ENCODE measurements at places on chromosomes 11 and 22.

DNA sequence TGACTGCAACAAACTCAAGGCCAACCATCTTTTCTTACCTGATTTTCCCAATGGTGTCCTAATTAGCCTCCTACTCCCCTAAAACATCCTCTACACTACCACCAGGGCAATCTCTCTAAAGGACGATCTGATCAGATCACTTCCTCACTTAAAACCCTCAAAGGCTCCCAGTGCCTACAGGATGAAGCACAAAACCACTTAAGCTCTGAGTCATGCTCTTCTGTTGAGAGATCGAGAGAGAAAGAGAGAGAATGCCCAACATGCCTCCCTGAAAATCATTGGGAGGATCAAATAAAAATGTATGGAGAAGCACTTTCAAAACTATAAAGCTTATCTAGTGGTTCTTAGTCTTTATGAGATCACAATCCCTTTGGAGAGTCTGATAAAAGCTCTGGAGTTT is 171.1 kb downstream of the CADM1 start:
- no peak for DNase-seq

DNA sequence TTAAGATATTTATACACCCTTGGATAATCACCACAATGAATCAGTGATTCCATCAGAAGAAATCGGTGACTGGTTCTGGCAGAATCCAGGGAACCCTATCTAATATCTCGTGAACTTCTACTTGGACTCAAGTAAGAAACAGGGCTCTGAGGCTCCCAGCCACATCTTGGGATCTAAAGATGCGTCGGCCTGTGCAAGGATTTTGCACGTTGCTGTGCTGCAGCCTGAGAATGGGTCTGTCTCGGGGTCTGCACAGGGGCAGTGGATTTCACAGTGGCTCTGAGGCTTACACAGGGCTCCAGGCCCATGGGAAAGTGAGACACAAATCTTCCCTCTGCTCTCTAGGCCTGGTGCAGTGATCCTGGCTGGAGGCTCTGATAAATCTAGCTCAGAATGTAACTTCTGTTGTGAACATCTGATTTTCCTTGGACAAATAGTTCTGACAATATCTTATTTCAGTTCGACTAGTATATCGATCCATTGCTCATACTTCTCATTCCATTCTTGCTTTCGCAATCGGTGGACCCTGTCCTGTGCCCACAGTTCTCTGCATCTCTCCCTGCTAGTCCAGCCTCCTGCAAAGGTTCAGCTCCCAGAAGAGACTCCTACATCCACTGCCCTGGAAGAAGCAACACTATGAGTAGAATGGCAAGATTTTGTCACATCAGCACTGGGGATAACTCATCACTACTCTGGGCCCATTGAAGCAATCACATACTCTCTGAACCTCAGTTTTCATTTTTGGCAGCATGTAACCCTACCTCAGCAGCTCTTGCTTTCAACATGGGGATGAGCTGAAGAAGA is 105.5 kb upstream of the TOP3B start:
- no peak for DNase-seq

- no peak for DNase-seq
Observed at GRCh38 chr11:44529895-44530412, 35.5 kb upstream of the CD82 start.

DNA sequence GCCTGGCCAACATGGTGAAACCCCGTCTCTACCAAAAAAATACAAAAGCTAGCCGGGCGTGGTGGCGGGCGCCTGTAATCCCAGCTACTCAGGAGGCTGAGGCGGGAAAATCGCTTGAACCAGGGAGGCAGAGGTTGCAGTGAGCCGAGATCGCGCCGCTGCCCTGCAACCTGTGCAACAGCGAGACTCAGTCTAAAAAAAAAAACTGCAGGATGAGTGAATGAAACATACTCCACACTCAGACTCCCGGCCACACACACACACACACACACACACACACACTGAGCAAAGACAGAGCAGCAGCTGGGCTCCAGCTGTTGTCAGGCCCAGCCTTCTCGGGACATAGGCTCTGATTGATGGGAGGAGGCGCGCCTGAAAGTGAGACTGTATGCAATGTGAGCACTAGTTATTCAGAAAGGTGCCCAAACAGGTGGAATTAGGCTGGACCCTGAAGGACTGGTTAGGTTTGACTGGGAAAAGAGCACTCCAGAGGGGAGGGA is 1.5 kb upstream of the PLEKHA7 start:
- DNase-seq = no peak

GRCh38 chr11:12784445-12784844 is 110.2 kb downstream of the TEAD1 start:
- DNase-seq = no peak

DNA sequence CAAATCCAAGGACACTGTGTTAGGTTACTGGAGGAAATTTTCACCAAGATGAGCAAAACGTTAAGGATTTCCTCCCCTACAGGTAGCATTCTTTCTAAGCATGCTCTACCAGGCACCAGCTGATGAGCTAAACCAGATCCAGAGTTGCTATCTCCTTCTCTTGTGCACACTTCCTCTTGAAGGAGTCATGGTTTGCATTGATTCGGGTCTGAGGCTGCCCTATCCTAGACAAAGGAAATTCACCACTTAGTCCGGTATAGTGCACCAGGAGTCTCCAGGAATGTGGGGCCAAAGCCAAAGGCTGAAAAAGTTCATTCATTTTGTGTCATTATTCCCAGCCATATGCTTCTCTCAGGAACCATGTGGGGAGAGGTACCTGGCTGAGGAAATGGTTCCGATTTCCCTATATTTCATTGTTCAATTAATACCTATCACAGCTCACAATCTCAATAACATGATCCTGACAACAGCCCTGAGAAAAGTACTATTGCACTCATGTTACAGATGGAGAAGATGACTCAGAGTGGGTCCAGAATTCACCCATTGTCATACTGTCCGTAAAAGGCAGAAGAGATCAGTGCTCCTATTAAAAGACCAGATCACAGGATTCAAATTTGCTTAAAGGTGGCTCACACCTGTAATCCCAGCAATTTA is 39.1 kb downstream of the SLC35F2 start:
- DNase-seq = no peak

- no peak for DNase-seq
Observed at GRCh38 chr11:44590769-44591168, 25.3 kb downstream of the CD82 start.

- DNase-seq = no peak
Observed at GRCh38 chr11:61713906-61714305, 33.7 kb downstream of the DAGLA start.

DNA sequence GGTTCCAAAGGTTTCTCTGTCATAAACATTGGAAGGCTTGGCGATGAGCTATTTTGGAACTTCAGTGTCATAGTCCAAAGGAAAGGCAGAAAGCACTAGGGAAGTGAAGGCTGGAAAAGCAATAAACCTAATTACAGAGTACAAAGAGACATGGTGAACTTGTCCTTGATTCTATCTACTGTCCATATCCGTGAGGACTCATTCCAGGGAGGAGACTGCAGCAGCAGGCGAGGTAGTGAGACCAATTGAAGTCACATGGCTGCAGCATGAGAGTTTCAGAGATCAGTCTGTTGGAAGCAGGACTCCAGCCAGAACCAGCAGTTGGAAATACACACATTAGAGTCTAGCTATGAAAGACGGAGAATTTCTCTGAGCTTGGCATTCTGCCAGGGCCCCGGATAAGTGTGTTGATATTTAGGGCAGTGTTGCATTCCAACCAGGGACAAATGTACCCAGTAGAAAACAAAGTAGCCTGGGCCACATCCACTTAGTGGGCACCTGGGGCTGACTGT is 54.1 kb upstream of the ARHGAP42 start:
- DNase-seq = no peak

DNA sequence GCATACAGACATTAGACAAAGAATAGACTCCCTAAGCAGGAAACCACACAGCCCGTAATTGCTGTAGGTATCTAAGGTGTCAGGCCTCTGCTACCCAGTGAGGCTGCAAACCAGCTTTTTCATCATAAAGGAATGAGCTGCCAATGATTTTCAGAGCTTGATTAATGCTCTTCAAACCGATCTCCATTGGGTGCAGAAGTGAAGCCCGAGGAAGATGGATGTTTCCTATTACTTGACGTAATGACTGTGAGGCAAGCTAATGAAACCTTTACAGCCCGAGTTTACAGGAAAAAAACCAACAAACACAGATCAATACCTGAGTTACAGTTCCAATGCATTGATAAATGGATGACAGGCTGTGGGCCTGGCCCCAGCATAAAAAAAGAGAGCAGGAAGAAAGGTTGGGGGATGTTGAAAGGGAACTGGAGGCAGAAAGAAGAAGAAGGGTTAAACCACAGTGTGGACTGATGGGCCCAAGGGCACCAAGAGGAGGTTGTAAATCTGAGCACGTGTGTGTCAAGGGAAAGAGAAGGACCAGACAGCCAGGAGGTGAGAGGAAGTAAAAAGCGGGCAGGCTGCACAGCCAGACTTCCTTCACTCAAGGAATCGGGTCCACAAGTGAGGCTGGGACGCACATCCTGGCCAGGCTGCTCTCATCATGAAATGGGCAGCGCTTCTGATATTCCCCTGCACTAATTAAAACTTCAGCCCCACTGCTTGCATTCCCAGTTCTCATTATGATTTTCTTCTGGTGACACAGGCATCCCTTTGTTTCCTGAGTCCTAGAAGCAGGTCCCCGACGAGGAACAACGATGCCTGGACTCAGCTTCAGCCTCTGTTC is 70.6 kb upstream of the NTM start:
- DNase-seq = no peak

- DNase-seq = no peak
Observed at GRCh38 chr22:39999144-39999757, 4.5 kb downstream of the FAM83F start.

GRCh38 chr11:3144296-3145205 is 20.6 kb downstream of the OSBPL5 start:
- no peak for DNase-seq

DNA sequence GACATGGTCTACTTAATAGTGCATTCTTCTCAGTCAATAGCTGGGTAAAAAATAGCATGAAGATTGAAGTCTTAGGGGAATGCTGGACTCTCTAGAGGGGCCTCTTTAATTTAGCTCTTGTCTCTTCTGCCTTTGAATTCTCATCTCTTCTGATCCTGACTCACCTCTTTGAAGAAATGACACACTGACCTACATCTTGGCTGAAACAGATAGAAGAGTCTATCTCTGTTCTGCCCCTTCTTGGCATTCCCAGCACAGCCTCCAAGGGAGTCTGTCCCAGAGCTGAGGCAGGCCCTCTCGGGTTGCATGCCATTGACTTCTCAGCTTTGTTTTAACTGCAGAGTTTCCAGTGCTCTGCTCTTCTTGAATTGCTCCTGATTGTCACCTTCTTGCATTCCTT is 55.7 kb downstream of the PTPRJ start:
- no peak for DNase-seq

DNA sequence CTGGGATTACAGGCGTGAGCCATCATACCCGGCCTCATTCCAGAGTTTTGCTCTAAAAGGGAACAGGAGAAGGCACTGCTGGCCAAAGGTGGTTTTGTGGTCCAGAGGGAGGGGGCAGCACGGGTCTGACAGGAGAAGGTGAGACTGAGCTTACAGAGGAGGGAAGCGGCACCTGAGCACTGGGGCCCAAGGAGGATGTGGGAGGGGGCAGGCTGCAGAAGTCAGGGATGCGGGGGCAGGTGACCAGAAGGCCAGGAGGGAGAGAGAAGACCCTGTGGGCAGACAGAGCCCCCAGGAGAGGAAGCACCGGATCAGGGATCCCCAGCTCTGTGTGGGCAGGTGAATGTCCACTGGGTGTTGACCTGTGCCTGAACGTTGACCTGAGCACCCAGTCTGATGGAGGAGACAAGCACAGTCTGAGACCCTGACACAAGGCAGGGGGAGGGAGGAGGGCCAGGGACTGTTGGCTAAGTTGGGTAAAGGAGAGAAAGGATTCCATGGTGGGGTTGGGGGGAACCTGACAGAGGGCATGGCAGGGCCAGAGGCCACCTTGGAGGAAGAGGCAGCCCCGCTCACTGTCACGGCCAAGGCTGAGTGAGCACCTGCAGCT is 12.0 kb upstream of the PRR5 start:
- no peak for DNase-seq

DNA sequence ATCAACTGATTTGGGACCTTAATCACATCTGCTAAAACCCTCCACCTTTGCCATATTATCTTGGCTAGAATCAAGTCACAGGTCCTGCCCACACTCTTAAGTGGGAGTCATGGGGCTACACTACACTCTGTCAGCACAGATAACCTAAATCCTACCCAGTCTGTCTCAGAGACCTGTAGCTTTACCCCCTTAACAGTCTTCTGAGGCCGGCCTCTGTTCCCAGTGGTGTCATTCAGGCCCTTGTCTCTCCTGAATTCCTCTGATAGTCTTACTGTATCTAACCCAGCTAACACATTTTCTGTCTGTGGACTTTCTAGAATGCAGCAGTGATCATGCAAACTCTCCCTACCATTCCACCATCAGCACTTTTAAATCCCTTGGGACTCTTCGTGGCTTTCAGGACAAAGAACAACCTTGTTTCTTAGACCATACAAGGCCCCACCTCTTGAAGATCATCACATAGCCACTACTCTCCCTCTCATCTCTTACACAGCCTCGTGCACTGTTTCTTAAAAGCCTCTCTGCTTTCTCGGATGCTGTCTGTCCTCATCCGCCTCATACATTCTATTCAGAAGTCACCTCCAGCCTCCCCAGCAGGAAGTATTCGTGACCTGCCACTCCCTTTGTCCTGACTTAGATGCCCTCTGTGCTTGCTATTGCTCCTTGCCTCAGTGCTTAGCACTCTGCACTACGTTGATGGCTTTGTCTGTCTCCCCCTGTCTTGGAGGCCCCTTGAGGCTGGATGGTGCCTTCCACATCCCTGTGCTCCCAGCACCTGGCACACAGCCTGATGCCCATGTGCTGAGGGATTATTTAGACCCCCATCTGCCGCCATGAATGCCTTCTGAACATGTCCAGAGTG is 57.9 kb downstream of the PANX1 start:
- DNase-seq = no peak

DNA sequence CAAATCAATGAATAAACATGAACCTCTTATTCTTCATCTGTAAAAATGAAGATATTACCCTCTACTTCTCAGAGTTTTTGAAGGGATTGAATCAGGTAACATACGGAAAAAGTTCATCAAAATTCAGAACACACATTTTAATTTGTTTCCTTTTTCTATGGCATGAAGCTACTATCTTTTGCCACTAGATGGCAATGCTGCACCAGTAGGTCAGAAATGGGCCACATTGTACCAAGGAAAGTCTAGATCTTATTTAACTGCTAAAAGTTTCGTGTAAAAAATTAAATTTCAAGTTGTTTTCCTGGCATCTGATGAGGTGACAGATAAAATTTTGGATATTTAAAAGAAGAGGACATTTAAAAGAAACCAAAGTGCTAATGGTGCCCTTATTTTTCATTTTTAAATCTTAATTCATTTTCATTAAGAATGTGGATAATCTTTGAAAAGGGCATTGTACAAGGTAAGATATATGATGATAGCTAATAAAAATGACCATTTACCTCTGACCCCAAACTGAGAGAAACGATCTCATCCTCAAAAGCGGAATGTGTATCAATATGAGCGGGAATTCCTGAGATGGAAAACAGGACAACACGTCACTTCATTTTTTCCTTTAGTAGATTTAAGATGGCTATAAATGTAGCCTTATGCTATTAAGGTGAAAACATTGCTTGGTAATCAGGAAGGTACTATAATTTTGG is 16.1 kb downstream of the ALKBH8 start:
- DNase-seq = no peak

GRCh38 chr11:69947793-69948255 is 128.6 kb upstream of the FGF3 start:
- no peak for DNase-seq

GRCh38 chr11:125588505-125588904 is 4.1 kb upstream of the STT3A start:
- DNase-seq = no peak

- no peak for DNase-seq
Observed at GRCh38 chr11:29200791-29201562, 815.9 kb downstream of the KCNA4 start.

All from GM12891 (cell line).